ENCODE measurements at places on chromosomes 3 and 15.

DNA sequence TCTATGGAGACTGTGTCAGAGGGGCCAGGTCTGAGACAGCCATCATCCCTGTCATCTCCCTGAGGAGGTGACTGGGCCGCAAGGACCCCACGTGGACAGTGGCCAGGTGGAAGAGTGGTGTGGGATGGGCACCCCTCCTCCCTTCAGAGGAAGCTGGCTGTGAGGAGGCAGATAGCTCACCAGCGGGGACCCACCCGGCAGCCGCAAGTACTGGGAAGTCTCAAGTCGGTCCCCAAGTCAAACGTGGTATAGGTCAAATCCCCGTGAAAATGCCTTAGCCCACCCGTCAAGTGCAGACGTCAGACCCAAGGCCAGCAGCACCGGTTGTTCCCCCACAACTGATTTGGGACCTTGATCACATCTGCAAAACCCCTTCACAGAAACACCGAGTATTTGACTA lies 12.3 kb upstream of the KLF13 start:
- H3K4me3 ChIP-seq, result no peak overlapping the region
- H3K36me3 ChIP-seq, result no peaks in the 10 kb centered on the region
- no peaks in the 10 kb centered on the region for H3K27me3 ChIP-seq
- H3K4me1 ChIP-seq, result peaks cover 15% of the 10 kb centered on the region
- DNase-seq, result no peak

GRCh38 chr3:55532806-55533205 lies 45.7 kb upstream of the WNT5A start:
- H3K36me3 ChIP-seq, result no peaks in the 10 kb centered on the region
- no peaks in the 10 kb centered on the region for H3K4me1 ChIP-seq
- no peak for DNase-seq
- no peaks in the 10 kb centered on the region for H3K27me3 ChIP-seq
- no peak overlapping the region for H3K27ac ChIP-seq

DNA sequence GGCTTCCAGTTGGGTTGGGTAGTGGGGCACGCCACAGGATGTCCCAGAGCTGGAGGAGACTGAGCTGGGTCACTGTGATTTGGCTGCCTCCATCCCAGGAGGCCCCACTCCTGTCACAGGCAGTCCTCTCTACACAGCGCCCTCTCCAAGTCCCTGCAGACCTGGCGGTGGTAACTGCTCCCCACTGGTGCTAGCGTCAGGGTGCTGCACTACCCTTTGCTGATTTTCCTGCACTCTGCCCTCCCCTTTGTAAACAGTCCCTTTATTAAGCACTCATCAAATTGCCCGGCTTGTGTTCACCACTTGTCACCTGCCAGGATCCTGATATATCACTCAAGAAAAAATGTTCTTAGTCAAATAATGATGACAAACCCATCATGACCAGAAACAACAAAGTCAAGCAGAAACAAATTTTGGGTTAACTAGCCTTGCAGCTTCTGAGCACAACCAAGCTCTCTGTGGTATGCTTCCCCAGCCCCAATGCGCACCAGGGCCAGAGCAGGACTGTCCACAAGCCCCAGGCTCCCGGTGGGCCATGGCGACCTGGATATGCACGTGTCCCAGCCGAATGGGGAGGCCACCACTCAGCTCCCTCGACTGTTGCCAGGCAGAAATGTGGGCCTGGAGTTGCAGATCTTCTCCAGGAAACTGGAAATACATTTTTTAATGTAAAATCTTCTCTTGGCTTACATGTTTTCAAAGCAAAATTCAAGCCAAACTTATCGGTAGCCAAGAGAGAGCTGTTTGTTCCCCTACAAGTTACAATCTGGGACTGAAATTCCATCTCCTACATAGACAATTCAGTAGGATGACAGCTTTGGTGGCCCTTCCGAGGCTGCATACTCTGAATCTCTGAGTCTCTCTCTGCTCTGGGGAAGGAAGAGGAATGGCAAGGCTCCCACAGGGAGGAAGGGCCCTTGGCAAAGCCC lies 24.5 kb downstream of the MEGF11 start:
- peaks cover 3% of the 10 kb centered on the region for H3K4me1 ChIP-seq
- no peak overlapping the region for H3K27ac ChIP-seq
- no peak overlapping the region for H3K4me3 ChIP-seq
- DNase-seq, result no peak
- H3K27me3 ChIP-seq, result peaks cover 45% of the 10 kb centered on the region
- H3K36me3 ChIP-seq, result peaks cover 3% of the 10 kb centered on the region

GRCh38 chr15:35695003-35695402 lies 149.0 kb upstream of the DPH6 start:
- DNase-seq, result no peak
- no peak overlapping the region for H3K27ac ChIP-seq
- no peaks in the 10 kb centered on the region for H3K36me3 ChIP-seq

DNA sequence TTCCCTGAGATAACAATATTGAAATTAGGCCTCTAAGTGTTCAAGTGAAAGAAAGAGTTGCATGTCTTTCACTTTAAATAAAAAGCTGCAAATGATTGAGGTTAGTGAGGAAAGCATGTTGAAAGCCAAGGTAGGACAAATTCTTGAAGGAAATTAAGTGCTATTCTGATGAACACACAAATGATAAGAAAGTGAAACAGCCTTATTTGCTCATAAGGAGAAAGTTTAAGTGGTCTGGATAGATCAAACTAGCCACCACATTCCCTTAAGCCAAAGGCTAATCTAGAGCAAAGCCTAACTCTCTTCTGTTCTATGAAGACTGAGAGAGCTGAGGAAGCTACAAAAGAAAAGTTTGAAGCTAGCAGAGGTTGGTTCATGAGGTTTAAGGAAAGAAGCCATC lies 36.1 kb downstream of the CRTC3 start:
- H3K4me1 ChIP-seq, result peaks cover 57% of the 10 kb centered on the region
- peak overlapping the region; percentile 6 for H3K27ac ChIP-seq
- no peak overlapping the region for H3K4me3 ChIP-seq
- no peaks in the 10 kb centered on the region for H3K27me3 ChIP-seq
- DNase-seq, result no peak

DNA sequence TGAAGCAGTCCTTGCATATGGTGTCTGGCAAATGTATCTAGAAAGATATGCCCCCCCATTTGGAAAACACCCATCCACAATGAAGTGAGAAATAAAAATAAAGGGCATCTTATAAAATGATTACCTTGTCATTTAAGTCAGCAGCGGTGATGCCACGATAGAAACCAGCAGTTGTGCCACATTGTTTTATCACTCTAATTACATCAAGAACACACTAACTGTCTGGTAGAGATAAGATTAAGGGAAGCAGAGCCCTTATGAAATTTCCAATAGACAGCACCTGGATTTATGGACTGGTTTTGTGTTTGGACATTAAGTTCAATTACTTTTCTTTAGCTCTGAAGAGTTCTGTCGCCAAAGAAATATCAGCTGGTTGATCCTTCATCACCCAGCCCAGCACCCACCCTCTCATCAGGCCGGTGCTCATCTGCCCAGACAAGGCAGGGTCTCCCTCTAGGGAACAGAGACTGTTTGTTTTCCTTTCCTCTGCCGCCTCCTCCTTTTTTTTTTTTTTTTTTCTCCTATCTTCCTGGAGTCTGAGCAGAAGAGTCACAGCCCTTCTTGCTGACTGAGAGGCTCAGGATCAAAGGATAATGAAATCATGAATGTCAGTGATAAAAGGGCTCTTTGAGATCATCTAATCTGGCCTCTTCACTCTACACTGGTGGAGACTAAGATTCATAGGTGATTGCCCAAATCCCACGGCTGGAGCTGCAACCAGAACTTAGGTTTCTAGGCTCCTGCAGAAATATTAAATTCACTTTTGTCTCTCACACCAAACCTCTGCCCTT lies 464.1 kb downstream of the NTRK3 start:
- no peaks in the 10 kb centered on the region for H3K4me1 ChIP-seq
- DNase-seq, result no peak

- peak overlapping the region; percentile 98 for H3K27ac ChIP-seq
- no peak for DNase-seq
- no peak overlapping the region for H3K4me3 ChIP-seq
- H3K27me3 ChIP-seq, result no peaks in the 10 kb centered on the region
- no peaks in the 10 kb centered on the region for H3K36me3 ChIP-seq
Measured at GRCh38 chr3:5020242-5020722, 41.0 kb downstream of the BHLHE40 start.

DNA sequence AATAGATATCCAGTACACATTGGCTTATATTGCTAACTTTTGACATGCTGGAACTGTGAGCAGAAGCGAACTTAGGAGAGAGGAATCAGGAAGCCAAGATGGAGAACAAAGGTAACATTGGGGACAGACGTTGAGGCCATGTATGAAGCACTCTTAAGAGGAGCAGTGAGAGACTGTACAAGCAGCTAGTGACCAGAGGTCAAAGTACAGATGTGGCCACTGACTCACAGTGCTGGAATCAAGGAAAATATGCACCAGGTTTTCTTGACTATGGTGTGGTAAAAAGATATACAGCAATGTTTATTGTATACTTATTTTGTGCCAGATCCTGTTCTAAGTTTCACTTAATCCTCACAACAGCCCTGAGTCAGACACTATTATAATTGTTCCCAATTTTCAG lies 2.0 kb upstream of the IL20RB start:
- H3K27me3 ChIP-seq, result no peaks in the 10 kb centered on the region
- no peak overlapping the region for H3K4me3 ChIP-seq
- no peak for DNase-seq
- H3K27ac ChIP-seq, result peak overlapping the region; percentile 24
- H3K36me3 ChIP-seq, result no peaks in the 10 kb centered on the region

GRCh38 chr3:54243056-54243931 lies 120.9 kb downstream of the CACNA2D3 start:
- H3K27ac ChIP-seq, result no peak overlapping the region
- no peaks in the 10 kb centered on the region for H3K4me1 ChIP-seq
- peaks cover 5% of the 10 kb centered on the region for H3K27me3 ChIP-seq
- H3K36me3 ChIP-seq, result no peaks in the 10 kb centered on the region
- no peak overlapping the region for H3K4me3 ChIP-seq

DNA sequence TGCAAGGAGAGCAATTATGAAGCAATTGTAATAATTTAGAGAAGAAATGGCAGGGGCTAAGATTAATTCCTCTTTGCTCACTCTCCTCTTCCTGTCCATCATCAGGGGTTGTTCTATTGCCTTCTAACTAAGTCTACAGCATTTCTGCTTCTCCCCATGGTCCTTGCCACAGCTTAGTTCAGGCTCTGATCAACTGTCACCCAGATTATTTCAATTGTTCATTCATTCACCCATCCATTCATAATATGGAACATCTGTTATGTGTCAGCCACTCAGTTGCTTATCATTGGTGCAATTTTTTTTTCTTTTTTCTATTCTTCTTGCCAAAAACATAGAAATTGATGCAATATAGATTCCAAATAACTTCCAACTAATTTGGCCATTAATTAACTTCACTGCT lies 93.2 kb downstream of the CD47 start:
- peaks cover 13% of the 10 kb centered on the region for H3K4me1 ChIP-seq
- no peaks in the 10 kb centered on the region for H3K27me3 ChIP-seq
- peaks cover 2% of the 10 kb centered on the region for H3K36me3 ChIP-seq
- DNase-seq, result no peak
- no peak overlapping the region for H3K4me3 ChIP-seq
